Stimulated activated CD8-positive, alpha-beta memory T cell treated with anti-CD3 and anti-CD28 coated beads, Interleukin-7, amount 100 ng/mL, for 48 hours (primary cell): ENCODE measurements at places on chromosomes 2 and 18.

DNA sequence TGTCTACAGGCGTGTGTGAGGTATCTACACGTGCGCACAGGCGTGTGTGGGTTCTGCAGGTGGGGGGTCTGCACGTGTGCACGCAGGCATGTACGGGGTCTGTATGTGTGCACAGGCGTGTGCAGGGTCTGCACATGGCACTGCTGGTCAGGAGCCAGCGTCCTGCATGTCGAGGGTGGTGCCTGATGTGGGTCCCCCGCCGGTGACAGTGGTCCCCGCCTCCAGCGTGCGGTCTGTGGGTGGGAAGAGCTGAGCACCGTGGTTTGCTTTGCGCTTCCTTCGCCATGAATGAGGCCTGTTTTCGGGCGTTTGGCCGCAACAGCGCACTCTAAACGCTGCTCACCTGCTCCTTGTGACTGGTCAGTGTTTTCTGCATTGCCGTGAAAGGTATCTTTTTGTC lies 57.2 kb downstream of the CTDP1 start:
- DNase-seq, result no peak

- no peak for DNase-seq
Observed at GRCh38 chr2:124530203-124530602, 505.1 kb downstream of the CNTNAP5 start.

DNA sequence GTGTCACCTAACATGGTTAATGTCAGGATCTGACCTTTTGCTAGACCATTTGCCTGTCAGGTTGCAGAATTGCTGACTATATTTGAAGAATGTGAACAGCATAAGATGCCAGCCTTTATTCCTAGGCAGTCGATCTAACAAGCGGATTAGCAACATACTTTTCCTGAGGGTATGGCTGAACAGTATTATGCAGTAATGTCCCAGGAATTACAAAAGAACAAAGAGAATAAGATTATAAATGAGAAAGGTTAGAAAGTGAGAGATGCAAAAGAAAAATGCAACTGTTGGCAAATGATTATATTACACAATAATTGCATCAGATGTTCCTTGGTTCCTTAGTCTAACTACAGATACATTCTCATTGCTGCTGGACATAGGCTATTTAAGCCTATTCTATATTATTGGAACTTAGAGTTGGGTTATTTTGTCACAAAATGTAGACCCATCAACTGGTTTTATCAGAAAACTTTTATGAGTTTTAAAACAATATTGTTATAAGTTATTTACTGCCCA lies 647.1 kb upstream of the CRIM1 start:
- no peak for DNase-seq

GRCh38 chr2:15638720-15639119 lies 47.1 kb downstream of the DDX1 start:
- DNase-seq, result no peak

- DNase-seq, result no peak
Observed at GRCh38 chr2:23414106-23414505, 29.1 kb downstream of the KLHL29 start.

- no peak for DNase-seq
Observed at GRCh38 chr2:113202305-113203216, 28.8 kb downstream of the PSD4 start.

- no peak for DNase-seq
Observed at GRCh38 chr2:36399050-36399449, 43.5 kb downstream of the CRIM1 start.

DNA sequence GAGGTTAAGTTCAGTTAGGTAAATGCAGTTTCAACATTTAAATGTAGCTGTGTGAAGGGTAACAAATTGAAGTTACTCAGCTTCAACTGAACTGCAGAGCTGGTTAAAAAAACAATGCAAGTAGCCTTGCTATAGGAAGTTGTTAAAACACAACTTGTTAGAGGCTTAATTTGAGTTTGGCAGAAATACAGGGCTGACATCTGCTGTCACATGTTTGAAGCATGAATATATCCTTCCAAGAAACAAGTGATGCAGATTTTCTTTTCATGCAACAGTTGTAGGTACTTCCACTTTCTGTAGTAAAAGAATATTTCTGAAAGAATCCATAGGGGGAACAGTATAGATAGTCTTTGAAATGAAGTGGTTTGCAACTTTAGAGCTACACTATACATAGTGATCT lies 208.7 kb upstream of the RASGRP3 start:
- DNase-seq, result no peak

- no peak for DNase-seq
Observed at GRCh38 chr2:241003047-241003360, 4.6 kb downstream of the SNED1 start.

DNA sequence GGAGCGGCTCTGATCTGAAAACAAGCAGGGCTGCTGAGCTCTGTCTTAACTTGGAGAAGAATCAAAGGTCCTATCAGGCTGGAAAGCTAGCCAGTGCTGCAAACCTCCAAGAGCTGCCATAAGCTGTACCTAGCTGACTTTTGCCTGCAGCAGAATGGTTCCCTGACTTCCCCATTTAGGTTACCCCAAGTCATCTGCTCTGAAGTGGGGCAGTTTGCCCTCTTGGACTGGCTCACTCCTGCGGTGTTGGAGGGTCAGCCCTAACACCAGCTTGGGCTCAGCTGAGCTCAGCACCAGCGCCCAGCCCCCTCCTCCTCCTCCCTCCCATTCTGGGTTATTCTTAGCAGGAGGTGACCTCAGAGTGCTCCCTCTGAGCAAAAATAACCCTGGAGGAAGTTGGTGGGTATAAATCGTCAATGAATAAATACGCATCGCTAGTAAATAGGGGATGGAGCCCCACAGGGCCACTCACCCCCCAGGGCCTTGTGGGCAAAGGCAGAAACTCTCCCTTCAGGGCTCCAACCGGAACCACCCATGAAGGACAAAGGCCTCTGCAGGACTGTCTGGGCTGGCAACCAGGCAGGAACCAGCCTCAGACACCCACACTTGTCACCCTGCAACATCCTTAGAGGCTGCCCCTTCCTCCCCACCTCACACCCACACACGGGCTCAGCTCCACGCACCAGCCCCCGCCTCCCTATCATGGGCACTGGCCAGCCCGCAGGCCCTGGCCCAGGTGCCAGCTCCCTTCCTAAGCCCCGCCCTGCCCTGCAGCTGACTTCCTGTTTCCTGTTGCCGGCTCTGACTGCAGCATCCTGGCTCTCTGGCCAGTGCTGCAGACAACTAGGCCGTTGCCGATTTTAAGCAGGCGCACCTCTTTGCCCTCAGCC lies 46.9 kb downstream of the DNMT3A start:
- peak; percentile 67 for DNase-seq

GRCh38 chr2:119402645-119403560 lies 28.8 kb upstream of the TMEM37 start:
- DNase-seq, result no peak

GRCh38 chr2:70300771-70301343 lies 1.0 kb downstream of the FAM136A start:
- DNase-seq, result no peak

- no peak for DNase-seq
Observed at GRCh38 chr18:74961596-74961995, 247.3 kb downstream of the PTGR3 start.

- no peak for DNase-seq
Observed at GRCh38 chr2:239879423-239880084, 145.6 kb downstream of the NDUFA10 start.

DNA sequence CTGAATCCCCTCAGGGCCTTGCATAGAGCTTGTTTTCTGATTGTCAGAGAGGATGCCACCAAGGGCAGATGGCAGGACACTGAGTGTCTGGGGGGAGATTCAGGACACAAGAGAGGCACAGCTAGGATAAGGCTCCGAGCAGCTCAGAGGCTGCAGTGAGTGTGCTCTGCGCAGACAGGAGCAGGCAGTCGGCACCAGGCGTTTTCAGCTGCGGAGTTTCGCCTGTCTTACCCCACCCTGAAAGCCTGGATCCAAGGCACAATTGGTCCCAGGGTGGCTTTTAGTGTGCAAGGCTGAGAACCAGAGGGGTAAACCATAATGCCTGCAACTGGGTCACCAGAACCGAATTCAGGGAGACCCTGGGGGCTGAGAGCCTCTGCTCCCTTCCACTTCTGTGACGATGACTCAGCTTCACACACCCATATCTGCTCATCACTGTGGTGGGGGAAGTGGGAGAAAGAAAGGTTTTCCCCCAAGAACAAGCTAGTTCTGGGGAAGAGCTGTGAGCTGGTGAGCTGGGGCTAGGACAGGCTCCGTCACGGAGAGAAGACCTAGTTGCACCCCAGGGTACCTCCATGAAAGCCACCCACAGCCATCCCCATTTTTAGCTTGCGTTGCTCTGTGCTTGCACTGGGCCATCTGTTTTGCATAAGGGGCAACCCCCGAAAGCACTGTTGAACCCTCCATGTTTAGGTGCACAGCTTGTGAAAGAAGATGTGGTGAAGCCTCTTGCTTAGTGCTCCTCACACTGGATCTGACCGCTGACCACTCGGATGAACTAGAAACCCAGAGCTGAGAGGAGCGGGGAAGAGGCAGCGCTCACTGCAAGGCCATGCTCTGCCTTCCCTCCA lies 173.7 kb downstream of the CELF4 start:
- no peak for DNase-seq

DNA sequence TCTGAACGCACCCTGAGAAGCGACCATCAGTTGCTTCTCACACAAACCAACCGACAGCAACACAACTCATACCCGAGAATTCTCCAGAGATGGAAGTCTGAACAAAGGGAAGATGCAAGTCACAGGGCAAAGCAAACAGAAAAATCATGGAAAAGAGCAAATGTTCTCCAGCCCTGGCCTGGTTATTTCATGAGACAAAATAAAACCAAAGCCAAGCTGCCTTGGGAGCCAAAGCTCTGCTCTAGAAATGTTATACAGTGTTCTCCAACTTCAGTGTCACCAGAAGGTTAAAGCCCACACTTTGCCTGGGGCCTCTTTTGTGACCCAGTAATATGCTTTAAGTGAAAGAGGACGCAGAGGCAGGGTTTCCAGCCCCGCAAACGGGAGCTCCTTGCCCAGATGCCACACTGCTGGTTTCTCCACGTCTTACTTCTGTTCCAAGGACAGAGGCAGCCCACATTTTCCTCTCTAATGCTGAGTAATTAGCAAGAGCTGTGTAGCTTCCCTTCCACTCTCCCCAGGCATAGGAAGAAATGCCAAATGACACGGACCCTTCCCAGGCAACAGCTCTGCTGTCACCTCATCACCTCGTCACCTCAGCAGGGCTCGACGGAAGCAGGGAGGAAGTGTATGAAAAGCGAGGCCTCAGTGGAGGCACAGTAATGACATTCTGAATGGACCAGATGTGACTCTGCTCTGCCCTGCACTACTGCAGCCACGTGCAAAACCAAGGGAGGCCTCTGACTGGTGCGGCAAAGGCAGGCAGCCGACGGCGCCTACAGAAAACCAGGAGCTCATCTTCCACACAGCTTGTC lies 64.7 kb downstream of the FBXO15 start:
- DNase-seq, result no peak

GRCh38 chr2:54806975-54807374 lies 83.5 kb downstream of the EML6 start:
- no peak for DNase-seq

DNA sequence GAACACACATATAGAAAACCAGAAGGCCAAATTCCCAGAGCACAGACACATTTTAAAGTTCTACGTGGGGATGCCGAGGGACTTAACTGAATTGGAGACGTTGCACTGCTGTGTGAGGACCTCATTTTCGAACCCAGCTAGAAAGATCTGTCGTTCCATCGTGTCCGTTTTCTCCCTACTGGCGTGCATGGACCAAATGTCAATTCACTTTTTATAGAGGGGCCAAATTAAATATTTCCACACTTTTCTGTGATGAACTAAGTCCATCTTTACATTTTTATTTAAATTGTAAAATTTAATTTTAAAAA lies 692 bp upstream of the TSHZ1 start:
- no peak for DNase-seq

DNA sequence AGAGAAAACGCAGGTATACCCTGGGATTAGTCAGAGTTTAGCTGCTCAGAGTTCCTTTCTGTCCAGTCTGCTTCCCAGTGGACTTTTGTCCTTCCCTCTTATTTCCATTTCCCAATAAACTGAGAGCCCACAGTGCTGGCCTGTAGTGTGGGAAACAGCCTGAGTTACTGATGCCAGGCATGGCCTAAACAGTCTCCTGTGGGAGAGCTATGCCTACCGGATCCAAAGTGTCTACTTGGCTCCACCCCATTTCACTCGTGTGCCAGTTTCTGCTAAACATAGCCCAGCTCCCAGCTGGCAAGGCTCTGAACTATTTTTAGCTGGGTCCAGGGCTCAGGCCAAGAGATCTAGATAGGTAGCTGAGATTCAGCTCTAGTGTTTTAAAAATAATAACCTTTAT lies 15.6 kb upstream of the PPP1CB start:
- no peak for DNase-seq

- no peak for DNase-seq
Observed at GRCh38 chr2:172836347-172836821, 100.7 kb downstream of the RAPGEF4 start.

GRCh38 chr18:56517196-56517595 lies 121.2 kb downstream of the TXNL1 start:
- DNase-seq, result no peak

- DNase-seq, result no peak
Observed at GRCh38 chr2:206000776-206001175, 85.2 kb downstream of the INO80D start.

GRCh38 chr18:8514409-8514808 lies 94.8 kb upstream of the RAB12 start:
- no peak for DNase-seq

- no peak for DNase-seq
Observed at GRCh38 chr2:100820523-100821254, 750 bp downstream of the NPAS2 start.

GRCh38 chr18:11927497-11927896 lies 19.4 kb upstream of the MPPE1 start:
- no peak for DNase-seq

DNA sequence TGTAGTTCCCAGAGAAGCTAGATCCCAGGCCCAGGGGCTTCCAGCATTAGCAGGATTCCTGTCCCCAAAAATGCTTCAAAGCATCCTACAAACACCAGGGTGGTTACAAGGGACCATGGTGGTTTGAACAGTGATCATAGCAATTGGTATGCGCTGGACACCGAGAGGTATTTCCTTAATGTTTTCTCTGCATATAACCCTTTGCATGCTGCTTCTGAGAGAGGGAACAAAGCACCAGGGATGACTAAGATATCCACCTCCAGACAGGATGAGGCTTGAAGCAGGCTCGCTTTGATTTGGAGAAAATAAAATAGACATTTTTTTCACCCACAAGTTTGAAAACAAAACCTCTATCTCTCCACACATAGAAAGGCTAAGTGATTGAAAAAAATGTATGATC lies 50.5 kb upstream of the TSPYL6 start:
- no peak for DNase-seq

GRCh38 chr2:147351784-147352183 lies 493.0 kb upstream of the ACVR2A start:
- DNase-seq, result no peak

GRCh38 chr18:79427368-79428225 lies 31.9 kb downstream of the NFATC1 start:
- no peak for DNase-seq
